Stimulated activated CD8-positive, alpha-beta memory T cell treated with anti-CD3 and anti-CD28 coated beads, Interleukin-15, amount 100 ng/mL, for 48 hours (primary cell): ENCODE measurements at places on chromosomes 1 and 21.

DNA sequence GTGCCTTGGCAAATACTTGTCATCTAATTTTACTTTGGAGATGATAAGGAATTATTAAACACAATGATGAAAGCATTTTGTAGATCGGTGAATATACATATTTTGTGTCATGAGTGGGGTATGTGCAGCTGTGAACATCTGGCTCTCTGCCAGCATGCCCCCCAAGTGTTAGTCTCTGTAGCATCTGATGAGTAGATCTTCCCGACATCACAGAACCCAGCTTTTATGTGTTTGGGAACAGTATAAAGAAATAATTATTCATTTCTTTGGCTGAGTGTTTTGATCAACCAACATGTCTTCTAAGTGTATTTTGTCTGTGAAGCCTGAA, 4.5 kb upstream of the CTNNBIP1 start:
- no peak for DNase-seq

GRCh38 chr1:219027146-219027673, 146.5 kb upstream of the LYPLAL1 start:
- DNase-seq: no peak

DNA sequence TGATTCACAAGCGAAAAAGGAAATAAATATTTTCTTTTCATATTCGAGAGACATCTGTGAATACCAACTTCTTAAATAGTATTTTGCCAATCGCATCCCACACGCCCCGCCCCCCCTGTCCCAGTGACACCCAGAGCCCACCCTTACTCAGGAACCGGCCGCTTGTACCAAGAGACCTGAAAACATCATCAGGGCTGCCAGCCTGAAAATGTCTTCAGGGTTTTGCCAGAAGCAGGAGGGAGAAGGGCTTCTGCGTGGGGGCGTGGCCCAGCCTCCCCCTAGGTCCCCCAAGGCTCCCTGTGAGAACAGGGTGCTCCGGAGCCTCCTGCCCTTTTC, 126.4 kb downstream of the PRDM16 start:
- no peak for DNase-seq

DNA sequence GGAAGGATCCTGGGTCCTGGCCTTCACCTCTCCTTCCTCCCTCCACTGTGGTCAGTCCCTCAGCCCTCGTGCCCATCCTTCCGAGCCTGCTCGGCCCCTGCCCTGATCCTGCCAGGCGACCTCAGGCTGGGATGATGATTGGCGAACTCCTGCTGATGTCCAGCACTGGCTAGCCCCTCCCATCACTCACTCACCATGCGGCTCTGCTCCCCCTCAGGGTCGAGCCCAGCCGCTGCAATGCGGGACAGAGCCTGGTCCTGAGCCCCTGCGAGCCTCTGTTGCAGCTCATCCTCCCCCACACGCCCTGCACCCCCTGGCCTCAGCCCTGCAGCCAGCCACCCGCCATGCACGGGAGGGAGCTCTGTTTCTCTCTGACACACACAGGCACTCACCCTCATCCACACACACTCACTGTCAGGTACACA, 100.2 kb downstream of the DMRTB1 start:
- DNase-seq: no peak

GRCh38 chr1:107135463-107135862, 5.4 kb upstream of the NTNG1 start:
- DNase-seq: no peak

DNA sequence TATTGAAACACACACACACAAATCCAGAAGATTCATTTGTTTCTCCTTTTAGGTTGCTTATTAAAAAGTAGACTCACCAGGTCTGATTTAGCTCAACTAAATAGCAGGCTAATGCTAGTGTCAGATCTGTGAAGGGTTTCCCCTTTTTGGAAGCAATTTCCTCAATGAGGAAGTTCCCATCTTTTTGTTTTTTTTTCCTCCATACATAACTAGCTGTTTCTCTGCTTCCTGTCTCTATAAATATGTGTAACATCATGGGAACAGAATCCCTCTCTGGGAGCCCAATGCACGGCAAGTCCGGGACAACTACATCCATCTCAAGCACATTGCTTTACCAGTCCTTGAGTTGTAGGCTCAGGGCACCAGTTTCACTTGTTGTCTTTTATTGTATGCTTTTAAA, 1421.1 kb downstream of the PLA2G4A start:
- no peak for DNase-seq

DNA sequence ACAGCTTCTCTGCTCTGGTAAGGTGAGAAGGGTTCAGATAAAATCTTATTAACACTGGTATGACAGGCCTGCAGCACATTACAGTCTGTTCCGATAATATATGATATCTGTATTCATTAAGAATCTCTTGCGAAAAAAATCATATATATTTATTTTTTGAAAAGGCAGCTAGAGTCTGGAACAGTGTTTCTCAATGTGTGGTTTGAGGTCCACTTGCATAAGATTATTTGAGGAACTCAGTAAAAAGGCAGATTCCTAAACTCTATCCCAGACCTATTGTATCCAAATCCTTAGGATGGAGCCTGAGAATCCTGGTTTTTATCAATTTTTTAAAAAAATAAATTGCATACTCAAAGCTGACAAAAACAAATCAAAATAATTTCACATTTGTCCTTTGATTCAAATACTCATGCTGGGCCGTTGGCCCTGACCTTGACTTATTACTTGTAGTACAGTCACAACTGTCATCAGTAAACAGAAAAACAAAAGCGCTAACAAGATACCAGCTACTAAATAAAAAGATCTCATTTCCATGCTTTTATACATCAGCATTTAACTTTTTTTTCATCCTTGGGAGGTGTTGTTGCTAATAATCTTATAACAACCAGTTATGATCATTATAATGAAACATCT, 60.6 kb downstream of the RGS2 start:
- DNase-seq: no peak

- DNase-seq: no peak
These were observed 52.7 kb downstream of the GLUL start for GRCh38 chr1:182338806-182339370.

- DNase-seq: no peak
These were observed 13.0 kb upstream of the MIIP start for GRCh38 chr1:12006167-12006921.

GRCh38 chr1:38246955-38247952, 200.7 kb upstream of the POU3F1 start:
- DNase-seq: no peak

DNA sequence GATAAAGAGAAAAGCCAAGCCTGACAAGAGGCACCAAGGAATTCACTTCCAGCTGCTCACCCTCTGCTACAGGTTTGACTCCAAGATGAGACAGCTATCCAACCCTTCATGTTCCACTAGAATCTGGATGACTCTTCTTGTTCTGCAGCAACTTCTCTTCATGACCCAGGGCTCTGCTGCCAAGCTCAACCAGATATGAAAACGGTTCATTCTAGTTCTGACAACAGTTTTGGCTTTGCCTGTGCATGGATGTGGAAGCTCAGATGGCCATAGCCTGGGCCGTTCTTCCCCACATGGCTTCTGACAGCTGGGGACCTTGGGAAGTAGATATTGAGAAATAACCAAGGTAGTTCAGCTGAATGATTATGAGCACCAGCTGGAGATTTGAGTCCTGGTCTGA, 13.7 kb downstream of the PI4KB start:
- DNase-seq: no peak

- DNase-seq: no peak
These were observed 66.3 kb downstream of the C1orf185 start for GRCh38 chr1:51168266-51168845.

GRCh38 chr1:94125551-94126514, 4.9 kb upstream of the ABCA4 start:
- no peak for DNase-seq

DNA sequence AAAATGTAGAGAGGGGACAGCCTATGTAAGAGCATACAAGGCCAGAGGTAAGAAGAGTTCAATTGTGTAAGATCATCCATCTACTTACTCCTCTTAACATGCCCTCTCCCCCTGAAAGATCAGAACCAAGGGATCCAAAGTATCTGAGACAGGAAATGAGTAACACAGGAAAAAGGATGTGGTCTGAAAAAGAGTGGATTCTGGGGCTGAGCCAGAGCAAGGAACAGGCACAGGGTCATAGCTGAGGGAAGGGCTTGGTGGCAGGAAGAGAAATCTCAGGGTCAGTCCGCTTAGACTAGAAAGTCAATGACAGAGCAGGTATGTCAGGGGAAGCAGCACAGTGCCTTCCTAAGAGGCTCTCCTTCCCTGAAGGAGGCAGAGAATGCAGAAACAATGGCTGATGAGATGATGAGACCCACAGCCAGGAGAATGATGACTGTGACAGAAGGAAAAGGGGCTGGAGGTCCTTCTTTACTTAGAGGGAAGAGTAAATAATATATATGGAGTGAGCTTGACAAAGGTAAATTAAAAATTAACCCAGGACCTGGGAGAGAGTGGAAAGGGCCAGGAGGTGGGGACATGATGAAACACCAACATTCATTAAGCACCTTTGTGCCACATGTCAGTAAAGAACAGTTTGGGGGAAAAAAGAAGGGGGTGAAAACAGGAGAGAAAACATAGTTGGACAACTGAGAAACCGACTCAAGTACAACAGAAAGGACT, 26.2 kb upstream of the A3GALT2 start:
- DNase-seq: no peak

DNA sequence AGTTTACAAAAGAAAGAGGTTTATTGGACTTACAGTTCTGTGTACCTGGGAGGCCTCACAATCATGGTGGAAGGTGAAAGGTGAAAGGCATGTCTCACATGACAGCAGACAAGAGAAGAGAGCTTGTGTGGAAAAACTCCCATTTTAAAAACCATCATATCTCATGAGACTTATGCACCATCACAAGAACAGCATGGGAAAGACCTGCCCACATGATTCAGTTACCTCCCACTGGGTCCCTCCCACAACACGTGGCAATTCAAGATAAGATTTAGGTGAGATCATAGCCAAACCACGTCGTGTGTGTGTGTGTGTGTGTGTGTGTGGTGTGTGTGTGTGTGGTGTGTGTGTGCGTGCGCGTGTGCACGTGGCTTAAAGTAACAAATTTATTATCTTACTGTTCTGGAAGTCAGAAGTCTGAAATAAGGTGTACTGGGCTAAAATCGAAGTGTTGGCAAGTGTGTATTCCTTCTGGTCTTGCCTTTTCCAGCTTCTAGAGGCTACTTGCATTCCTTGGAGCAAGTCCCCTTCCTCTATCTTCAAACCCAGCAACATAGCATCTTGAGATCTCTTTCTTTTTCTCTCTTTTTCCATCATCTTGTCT, 48.1 kb upstream of the MPC2 start:
- DNase-seq: no peak

DNA sequence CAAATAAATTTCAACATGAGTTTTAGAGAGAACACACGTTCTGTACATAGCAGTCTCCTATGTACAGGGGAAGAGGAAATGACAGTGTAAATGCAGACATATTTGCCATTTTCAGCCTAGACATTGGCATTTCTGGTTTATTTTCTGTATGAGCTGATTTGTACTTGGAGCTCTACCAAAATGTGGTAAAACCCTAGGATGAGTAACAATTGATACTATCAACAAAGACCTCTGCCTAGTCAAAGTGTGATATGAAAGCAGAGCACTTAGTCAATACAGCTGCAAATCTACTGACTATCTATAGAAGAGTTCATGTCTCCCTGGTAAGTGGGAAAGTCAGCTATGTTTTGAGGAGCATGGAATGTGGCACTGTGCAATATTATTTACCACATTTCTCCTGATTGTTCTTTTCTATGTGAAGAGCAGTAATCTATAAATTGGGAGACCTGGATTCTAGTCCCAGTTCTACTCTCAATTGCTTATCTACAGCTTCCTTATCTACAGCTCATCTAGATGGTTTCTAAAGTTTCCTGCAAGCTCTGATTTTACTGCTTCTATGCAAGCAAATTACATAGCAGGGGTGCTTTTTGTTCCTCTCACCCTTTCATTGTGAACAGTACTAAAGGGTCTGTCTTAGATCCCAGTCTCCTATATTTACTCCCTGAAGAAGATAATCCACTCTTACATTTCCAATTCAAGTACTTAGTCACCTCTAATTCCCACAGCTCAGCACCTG, 334.2 kb downstream of the NTNG1 start:
- DNase-seq: no peak

DNA sequence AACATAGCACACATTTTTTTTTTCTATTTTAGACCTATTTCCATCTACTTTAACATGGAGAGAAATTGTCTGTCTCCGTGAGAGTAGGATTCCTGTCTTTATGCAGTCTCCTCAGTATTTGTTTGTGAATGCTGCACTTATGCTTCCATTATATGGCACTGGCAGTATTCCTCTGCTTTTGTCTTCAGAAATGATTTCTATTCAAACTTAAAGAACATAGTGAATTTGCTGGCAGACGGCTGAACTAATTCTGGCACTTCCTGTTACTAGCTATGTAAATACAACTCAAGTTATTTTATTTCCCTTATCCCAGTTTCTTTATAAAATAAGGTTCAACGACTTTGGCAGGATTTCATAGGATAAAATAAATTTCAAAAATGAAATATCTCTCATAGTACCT, 45.3 kb downstream of the KCTD3 start:
- DNase-seq: no peak

- no peak for DNase-seq
These were observed 625.8 kb upstream of the ADGRL2 start for GRCh38 chr1:81174811-81175476.

DNA sequence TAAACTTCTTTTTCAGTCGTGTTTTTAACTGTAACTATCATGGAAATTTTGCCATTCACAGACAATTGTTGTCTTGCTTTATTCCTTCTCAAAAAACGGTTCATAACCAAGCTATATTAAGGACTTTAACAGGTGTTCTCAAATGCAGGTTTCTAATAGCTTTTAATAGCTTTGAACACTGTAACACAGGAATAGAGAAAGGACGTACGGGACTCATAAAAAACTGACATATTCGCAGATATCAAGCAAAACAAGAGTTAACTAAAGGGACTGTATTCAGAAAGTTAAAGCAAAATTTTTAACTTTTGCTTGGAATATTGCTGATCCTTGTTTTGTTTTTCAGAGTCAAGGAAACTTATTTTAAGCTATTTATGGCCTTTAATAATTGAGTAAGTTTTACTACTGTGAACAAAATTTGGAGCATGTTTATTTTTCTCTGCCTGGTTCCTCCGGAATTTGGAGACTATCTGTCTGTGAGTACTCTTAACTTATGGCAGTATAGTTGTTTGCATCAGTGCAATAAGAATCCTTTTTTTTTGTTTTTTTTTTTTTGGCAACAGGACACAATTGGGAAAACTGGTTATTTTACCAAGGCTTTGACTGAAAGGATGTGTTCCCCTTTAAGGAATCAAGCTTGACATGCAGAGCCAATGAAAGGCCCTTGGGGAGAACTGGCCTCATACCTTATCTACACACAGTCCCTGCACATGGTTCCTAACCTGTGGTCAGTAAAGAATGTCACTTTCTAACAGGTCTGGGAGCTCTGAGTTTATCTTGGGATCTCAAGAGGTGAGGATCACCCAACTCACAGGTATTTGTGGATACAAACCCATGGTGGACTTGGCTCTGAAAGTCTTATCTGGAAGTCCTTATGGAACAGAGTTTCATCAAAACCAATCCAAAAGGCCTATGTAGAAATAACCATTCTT, 5.8 kb upstream of the CD46 start:
- DNase-seq: no peak

- DNase-seq: no peak
These were observed 149.6 kb downstream of the LMO4 start for GRCh38 chr1:87478231-87478630.
